ENCODE measurements at places on chromosomes 7 and 10.

GRCh38 chr10:32972460-32972859 lies 14.4 kb upstream of the ITGB1 start:
- no peak for DNase-seq

- DNase-seq: no peak
These were observed 37.0 kb downstream of the WNT2 start for GRCh38 chr7:117285826-117286225.

DNA sequence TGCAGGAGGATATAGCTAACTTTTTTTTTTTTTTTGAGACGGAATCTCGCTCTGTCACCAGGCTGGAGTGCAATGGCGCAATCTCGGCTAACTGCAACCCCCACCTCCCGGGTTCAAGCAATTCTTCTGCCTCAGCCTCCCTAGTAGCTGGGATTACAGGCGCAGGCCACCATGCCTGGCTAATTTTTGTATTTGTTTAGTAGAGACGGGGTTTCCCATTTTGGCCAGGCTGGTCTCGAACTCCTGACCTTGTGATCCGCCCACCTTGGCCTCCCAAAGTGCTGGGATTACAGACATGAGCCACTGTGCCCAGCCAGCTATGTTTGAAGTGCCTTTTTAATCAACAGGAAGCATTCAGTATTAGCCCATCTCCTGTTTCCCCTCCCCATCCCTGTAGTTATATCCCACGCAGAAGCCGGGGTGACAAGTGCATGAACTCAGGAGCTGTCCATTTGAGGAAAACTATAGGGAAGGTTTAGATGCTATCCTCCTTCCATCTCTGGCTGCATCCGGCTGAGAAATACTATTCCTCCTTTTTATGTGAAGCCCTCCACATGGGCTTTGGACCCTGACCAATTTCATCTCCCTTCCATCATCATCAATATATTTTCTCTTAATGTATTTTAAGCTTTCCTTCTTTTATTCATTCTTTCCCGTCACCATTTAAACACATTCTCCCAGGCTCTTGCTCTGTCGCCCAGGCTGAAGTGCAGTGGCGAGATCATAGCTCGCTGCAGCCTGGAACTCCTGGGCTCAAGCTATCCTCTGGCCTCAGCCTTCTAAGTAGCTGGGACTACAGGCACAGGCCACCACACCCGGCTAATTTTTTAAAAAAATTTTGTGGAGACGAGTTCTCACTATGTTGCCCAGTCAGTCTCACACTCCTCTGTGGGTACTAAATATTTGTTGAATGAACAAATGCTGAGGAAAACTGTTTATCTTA lies 1.3 kb upstream of the POT1 start:
- peak; percentile 10 for DNase-seq

DNA sequence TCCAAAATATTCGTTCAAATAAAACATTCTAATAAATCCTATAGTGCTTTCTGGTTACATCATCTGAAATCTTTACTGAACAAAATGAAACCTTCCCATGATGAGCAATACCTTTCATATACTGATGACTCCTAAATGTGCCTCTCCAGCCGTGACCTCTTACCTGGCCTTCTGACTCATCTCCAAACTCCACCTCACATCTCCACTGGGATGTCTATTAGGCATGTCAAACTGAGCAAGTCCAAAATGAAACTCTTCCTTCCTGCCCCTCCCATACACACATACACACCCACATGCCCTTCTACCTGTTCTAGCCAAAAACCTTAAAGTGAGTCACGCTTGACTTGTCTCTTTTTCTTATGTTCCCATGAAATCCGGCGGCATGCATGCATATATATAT lies 22.9 kb downstream of the GSAP start:
- no peak for DNase-seq

DNA sequence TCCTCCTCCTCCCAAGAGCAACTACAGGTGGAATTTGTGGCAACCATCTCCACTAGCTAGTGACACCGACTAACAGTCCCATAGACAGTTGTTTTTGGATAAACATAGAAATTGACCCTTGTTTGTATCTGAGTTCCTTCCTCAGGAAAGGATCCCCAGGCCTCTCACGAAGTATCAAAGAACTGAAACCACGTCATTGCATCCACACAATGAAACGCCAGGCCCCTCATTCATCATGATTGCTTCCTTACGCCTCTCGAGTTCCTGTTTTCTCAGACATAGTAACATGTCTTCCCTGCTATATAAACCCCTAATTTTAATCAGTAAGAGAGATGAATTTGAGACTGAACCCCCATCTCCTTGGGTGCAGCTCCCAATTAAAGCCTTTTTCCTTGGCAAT lies 18.1 kb downstream of the SLC35G1 start:
- no peak for DNase-seq

DNA sequence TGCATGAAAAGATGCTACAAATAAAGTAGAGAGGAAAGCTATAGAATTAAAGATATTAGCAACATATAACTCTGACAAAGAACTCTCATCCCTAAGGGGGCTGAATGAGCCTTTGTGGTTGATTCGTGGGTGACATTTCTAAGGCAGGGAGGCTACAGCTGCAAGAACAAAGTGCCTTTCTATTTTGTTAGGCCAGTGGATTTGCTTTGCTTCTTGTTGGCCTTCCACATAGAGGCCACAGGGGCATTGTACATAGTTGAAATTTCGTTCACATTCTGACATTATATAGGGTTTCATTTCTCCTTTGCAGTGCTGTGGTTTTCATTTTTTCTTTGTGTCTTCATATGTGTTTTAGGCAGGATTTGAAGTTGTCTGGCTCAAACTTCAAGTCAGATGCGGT lies 819.2 kb upstream of the C7orf33 start:
- no peak for DNase-seq

- no peak for DNase-seq
These were observed 608 bp downstream of the HHEX start for GRCh38 chr10:92690211-92690914.

- no peak for DNase-seq
These were observed 193.9 kb upstream of the AGR3 start for GRCh38 chr7:17075601-17076255.

- peak; percentile 47 for DNase-seq
These were observed 3.2 kb upstream of the IFIT1 start for GRCh38 chr10:89389254-89389653.

DNA sequence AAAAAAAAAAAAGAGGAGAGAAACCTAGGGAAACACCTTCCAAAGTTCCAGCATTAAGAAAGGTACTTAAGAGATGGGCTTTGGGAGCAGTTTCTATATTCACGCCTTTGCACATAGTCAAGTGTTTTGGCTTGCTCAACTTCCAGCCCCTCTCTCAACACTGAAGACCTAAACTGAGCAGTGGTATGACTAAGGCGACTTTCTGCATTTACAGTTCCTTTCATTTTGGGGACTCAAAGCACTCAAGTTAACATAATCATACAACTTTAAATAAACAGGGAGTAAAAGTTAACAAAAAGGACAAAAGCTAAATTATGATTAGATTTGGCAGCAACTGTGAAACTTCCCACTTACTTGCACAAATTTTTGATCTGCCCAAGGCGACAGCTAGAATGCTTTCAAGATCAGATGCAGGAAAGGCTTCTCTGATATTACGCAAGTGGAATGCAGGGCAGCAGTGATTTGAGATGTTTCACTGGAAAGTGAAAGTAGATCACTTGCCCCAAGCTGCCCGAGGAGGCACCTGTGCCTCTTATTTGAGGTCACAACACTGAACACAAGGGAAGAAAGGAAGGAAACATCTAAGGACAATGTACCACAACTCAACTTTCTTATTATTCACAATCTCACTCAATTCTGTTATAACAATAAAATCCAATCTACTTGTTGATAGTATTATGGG lies 199.5 kb downstream of the SKAP2 start:
- peak; percentile 60 for DNase-seq

GRCh38 chr7:34313289-34313688 lies 344.7 kb upstream of the NPSR1 start:
- no peak for DNase-seq

GRCh38 chr7:109154748-109155147 lies 585.1 kb downstream of the DNAJB9 start:
- DNase-seq: no peak

DNA sequence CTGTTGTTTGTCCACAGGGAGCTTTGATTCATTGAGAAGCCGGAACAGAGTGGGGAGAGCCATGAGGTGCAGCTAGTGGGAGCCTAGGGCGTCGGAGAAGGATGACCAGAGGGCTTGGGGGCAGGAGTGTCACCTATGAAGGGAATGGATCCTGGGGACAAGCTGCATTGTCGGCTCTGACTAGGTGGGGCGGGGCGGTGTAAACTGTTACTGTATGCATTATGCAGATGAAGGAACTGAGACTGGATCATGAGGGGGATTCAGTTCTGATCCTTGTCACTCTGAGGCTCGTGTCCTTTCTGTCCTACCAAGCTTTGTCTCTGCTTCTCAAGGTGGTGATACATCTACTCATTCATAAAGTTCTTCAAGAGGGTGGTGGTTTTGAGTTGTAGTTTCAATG lies 39.9 kb upstream of the MMD2 start:
- no peak for DNase-seq

GRCh38 chr10:28087661-28088351 lies 88.9 kb upstream of the ODAD2 start:
- DNase-seq: no peak

DNA sequence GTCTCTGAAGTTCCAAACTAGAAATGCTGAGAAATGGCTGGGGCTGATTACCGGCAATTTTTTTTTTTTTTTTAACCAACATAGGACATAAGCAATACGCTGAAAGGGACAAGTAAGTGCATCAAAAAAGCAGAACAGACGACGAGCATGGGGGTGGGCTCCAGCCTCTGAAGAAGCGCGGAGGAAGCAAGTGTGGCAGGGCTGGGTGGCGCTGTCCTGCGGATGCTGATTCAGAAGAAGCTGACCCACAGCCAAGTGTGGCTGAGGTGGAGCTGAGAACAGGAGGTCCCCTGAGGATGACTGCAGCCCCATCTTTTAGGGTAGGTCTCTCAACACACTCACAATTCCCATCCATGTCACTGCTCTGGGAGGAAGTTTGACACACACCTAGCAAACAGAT lies 65.6 kb downstream of the CTBP2 start:
- no peak for DNase-seq

DNA sequence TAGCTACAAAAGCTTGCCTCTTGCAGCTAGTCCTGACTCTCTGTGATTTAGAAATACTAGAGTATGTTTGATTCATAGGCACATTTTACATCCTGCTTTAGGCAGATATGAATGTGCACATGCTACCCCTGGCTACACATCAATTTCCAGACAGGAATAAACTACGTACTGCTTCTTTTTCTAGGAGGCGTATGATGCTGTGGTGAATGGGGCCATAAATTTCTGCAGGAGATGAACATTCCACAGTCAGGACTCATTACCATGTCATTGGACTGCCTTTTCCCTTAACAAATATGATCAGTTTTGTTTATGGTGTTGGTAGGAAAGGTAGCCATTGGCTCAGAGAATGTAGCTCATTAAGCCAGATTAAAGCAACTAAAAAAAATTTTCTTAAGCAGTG lies 50.1 kb upstream of the IFRD1 start:
- no peak for DNase-seq

DNA sequence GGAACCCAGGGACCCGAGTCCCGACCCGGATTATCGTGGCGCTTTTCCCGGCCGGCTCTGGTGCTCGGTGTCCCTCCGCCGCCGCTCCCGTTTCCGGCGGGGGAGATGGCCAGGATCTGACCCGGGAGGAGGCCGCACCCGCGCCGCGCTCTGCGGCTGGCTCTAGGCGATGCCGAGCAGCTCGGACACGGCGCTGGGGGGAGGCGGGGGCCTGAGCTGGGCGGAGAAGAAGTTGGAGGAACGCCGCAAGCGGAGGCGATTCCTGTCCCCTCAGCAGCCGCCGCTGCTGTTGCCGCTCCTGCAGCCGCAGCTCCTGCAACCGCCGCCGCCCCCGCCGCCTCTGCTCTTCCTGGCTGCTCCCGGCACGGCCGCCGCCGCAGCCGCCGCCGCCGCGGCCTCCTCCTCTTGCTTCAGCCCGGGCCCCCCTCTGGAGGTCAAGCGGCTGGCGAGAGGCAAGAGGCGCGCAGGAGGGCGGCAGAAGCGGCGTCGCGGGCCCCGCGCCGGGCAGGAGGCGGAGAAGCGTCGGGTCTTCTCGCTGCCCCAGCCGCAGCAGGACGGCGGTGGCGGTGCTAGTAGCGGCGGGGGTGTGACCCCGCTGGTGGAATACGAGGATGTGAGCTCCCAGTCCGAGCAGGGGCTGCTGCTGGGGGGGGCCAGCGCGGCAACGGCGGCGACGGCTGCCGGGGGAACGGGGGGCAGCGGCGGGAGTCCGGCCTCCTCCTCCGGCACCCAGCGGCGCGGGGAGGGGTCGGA lies 593 bp downstream of the CDK13 start:
- DNase-seq: peak; percentile 41

DNA sequence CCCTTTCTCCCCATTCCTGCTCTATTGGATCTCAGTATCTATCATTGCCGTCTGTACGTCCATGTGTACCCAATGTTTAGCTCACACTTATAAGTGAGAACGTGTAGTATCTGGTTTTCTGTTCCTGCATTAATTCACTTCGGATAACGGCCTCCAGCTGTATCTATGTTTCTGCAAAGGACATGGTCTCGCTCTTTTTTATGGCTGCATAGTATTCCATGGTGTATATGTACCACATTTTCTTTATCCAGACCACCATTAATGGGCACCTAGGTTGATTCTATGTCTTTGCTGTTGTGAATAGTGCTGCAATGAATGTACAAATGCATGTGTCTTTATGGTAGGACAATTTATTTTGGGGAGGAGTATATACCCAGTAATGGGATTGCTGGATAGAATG lies 94.4 kb upstream of the MPP7 start:
- DNase-seq: no peak

DNA sequence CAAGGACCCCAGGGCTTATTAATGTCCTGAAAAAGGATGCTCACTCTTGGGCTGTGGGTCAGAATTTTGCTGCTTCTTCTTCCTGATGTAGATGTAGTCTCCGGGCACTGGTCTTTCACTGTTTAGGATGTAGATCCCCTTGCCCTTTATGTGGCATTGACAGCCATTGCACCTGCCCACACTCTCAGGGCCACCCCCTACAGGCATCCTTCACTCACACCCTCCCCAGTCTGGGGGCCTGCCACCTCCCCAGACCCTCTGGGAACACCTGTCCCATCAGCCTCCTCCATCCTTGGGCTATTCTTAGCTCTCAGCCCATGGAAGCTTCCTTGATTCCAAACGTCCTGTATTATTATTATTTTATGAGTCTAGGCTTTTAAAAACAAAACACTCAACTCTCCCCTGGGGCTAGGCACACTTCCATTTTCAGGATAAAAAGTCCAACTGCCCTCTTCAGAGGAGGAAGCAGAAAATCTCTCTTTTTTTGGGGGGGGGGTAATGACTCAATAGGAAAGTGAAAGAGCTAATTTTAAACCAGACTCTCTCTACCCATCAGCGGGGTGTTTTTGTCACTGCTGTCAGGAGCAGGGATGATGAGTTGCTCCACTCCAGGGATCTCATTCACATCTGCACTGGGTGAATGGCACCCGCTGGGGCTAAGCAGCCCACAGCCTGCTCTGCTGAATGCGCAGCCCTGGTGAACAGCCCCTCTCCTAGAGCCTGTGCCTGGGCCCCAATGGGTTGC lies 11.5 kb upstream of the KLRG2 start:
- DNase-seq: no peak

GRCh38 chr10:62133618-62134017 lies 135.0 kb downstream of the RTKN2 start:
- no peak for DNase-seq

- DNase-seq: no peak
These were observed 205.3 kb upstream of the HABP2 start for GRCh38 chr10:113347508-113347907.

GRCh38 chr10:78408671-78409472 lies 375.2 kb downstream of the RPS24 start:
- peak; percentile 93 for DNase-seq
